ENCODE measurements at places on chromosomes 3 and 15. TPM values are rescaled to one million over a fixed set of nuclear protein-coding genes. Genes with fewer than 3 reads are reported as not detected.

Gene SLC41A3
- total RNA-seq, result 34.1 TPM

Gene UMPS
- total RNA-seq, result 26.0 TPM

Gene ZNF148
- 12.6 TPM for total RNA-seq

Gene CCR8
- total RNA-seq, result not detected

Gene DUOX1
- total RNA-seq, result not detected

Gene HRG
- total RNA-seq, result not detected

Gene GABRR3
- not detected for total RNA-seq

Gene EBLN2
- total RNA-seq, result 0.89 TPM

Gene KNG1
- total RNA-seq, result not detected

Gene ITPKA
- 15.6 TPM for total RNA-seq

All from bronchus fibroblast of lung (primary cell).